ENCODE measurements at places on chromosomes 7 and 10.

DNA sequence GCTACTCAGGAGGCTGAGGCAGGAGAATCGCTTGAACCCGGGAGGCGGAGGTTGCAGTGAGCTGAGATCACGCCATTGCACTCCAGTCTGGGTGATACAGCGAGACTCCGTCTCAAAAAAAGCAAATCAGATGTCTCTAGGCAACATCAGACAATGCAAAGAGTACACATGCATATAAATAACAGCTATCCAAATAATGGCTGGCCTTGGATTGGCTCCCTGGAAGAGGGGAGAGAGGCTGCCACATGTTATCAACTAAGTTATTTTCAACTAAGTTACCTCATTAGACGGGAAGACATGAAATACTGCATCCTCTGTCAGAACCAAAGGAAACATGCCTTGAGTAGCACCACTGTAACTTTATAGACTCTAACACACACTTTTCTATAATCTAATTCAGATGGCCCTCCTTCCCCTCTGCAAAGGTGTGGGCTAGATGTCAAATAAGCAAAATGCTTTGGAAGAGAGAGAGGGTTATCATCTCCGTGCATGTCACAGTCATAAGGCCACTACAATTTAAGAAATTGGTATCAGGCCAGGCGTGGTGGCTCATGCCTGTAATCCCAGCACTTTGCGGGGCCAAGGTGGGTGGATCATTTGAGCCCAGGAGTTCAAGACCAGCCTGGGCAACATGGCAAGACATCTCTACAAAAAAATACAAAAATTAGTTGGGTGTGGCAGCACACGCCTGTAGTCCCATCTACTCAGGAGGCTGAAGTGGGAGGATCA lies 22.5 kb upstream of the SPOCK2 start:
- no peak for DNase-seq

DNA sequence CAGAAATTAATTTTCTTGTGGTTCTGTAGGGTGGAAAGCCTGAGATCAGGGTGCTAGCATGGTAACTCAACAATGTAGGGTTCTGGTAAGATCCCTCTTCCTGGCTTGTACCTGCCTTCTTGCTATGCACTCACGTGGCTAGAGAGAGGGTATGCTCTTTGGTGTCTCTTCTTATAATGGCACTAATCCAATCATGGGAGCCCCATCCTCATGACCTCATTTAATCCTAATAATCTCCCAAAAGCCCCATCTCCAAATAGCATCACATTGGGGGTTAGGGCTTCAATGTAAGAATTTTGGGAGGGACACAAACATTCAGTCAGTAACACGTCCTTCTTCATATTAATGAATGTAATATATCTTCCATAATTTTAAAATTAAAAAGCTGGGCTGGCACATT lies 39.6 kb upstream of the FAM133B start:
- DNase-seq, result no peak

- DNase-seq, result no peak
Observed at GRCh38 chr10:43006490-43006889, 70.4 kb upstream of the RET start.

GRCh38 chr10:50244201-50244600 lies 7.1 kb downstream of the ASAH2 start:
- DNase-seq, result no peak

GRCh38 chr7:66353547-66353946 lies 148.4 kb downstream of the TPST1 start:
- no peak for DNase-seq

DNA sequence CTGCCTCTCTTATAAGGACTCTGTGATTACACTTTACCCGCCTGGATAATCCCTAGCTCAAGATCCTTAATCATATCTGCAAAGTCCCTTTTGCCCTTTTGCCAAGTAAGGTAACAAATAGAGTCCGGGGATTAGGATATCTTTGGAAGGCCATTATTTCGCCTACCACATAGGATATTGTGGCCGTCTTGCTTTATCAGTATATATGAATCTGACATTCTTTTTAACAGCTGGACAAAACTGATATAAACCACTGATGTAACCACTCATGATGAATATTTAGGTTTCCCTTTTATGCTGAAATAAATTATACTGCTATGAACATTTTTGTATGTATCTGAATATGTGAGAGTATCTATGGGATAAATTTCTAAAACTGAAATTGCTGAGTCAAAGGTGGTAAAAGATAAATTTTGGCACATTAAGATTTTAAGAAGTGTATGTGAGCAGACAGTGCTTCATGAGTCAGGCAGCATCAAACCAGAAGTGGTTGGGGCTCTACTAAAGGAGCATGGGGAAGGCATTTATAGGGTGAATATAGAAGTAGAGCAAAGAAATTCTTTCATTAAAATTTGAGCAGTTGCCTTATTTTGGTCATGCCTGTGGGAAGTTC lies 44.7 kb downstream of the AVL9 start:
- DNase-seq, result no peak

- no peak for DNase-seq
Observed at GRCh38 chr10:99560277-99561126, 27.8 kb downstream of the NKX2-3 start.

DNA sequence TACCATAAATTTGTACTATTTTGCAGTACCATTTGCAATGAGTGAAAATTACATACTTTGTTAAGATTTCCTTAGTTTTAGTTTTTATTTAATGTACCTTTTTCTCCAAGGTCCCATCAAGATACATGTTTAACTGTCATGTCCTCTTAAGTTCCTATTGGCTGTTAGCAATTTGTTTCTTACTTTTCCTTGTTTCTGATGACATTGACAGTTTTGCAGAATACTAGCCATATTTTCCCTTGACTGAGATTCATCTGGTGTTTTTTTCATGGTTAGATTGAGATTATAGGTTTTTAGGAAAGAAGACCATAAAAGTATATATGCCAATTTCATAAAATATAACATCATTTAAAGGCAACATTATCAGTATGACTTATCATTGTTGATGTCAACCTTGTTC lies 376.8 kb upstream of the STEAP1 start:
- no peak for DNase-seq

DNA sequence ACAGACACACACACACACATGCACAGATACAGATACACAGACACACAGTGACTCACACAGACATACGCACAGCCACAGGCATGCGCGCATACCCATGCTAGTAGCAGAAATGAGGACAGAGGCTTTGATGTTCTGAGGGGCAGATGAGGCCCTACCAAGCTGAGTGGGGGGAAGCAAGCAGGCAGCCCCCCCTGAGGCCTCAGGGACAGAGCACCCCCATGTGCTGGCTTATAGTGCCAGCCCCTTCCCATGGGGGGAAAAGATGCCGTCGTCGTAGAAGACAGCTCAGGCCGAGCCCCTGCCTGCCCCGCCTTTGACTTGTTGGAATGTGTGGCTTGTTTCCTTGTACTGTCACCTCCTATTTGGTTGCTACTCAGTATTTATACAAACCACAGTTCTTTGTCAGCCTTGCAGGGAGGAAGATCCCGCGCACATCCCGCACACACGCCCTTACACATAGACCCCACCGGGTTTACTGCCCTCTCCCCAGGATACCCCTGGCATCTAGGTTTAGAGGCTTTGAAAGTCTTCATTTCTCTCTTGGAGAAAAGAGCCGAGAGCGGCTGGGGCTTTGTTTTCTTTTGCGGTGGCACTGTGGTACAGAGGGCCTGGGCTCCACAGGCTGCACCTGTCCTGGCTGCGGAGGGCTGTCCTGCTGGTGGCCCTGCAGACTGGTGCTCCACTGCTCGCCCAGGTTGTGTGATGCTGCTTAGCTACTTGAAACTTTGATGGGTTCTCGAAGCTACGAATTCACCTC lies 112.5 kb downstream of the DOCK1 start:
- DNase-seq, result no peak

- DNase-seq, result no peak
Observed at GRCh38 chr10:73950155-73950948, 39.4 kb downstream of the PLAU start.

- DNase-seq, result no peak
Observed at GRCh38 chr10:103444478-103444877, 7.7 kb downstream of the CALHM2 start.

DNA sequence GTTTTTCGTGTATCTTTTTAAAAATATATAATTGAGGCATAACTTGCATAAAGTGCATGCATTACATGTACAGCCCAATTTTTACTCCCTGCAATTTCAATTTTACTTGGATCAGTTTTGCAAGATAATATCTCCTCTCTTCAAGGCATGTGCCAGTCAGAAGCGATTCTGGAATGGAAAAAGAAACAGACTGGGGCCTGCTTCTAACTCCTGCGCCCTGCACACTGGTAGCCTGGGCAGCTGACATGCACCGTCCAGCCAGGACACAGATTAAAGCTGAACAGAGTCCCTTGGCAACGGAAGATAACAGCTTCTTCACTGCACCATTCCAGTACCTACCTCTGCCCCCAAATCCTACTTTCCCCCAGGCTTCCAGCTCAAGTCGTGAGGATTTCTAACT lies 182.1 kb downstream of the FAM107B start:
- DNase-seq, result peak; percentile 24

DNA sequence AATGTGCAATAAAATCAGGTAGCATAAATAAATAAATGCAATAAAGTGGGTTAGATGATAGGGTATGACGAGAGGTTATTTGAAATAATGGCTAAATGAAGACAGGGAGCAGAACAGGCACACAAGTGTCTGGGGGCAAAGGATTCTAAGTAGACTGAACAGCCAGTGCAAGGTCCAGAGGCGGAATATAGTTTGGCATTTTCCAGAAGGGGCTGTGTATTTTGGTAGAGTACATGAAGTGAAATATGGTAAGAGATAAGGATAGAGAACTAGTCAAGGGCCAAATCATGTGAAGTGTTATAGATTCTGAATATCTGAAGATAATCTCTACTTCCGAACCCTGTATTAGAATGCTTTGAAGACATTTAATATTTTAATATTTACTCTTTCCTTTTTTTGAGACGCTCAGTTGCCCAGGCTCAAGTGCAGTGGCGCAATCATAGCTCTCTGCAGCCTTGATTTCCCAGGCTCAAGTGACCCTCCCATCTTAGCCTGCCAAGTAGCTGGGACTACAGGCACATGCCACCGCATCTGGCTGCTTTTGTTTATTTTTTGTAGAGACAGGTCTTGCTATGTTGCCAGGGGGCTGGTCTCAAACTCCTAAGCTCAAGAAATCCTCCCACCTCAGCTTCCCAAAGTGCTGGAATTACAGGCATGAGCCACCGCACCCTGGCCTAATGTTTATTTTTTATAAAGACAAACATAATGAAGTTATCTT lies 44.4 kb upstream of the CD36 start:
- DNase-seq, result no peak

- no peak for DNase-seq
Observed at GRCh38 chr10:6221971-6222751, 19.4 kb downstream of the PFKFB3 start.

DNA sequence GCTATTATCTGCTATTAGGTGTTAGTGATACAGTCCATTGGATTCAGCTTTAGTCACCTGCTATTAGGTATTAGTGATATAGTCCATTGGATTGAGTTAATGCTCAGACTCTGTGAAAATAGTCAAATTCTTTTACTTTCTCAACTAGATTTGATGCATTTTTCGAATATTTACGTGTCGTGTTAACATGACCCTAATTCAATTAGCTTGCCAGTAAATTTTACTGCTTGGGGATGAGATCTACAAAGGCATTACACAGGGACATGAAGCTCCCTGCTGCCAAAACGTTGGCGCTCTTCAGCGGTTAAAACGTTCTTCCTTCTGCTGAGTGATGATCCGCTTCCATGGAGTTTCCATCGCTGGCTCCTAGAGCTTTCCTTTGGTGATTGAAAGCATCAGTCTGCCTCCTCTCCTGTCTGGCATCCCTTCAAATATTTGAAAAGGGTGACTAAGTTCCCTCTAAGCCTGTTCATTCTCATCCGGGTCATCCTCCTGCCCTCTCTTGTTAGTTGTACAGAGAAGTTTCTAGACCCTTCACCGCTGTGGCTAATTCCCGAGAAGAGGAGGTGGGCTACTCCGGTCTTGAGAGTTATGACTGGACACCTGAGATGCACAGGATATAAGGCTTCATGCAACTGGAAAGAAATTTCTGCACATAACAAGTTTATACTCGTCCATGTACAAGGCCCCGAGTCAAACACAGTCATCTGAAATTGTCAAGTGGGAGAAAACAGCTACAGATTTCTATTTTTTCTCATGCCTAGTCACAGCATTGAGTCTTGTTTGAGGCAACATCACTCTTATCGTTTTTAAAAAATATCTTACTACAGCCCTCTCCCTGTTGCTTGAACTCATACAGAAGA lies 254.0 kb downstream of the KLF6 start:
- no peak for DNase-seq

GRCh38 chr7:71687831-71688599 lies 556.1 kb downstream of the GALNT17 start:
- no peak for DNase-seq

DNA sequence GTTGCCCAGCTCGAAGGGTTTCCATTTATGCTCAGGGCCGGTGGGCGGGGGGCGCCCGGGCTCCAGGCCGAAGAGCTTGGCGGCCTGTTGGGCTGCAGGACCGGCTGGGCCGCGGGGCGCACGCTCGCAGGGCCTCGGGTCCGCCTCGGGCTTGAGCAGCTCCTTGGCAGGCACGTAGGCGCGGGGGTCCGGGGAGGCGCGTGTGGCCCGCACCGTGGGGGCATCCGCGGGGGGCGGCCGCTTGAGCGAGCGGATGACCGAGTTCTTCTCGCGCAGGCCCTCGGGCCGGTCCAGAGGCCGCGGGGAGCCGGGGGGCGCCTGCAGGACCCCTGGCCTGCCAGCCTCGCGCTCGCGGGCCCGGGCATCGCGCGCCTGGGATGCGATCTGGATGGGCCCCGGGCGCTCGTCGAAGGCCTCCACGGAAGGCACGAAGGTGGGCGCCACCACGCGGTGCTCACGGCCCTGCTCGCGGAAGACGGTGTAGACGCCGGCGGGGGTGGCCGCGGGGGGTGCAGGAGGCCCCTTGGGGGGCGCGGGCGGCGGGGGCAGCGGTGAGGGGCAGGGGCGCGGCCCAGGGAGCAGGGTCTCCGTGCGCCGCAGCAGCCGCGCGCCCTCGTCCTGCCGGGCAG lies 35.2 kb downstream of the TNRC18 start:
- no peak for DNase-seq

- DNase-seq, result no peak
Observed at GRCh38 chr7:3495530-3495929, 194.5 kb downstream of the SDK1 start.

- DNase-seq, result no peak
Observed at GRCh38 chr7:135117096-135117495, 30.8 kb upstream of the TMEM140 start.

- no peak for DNase-seq
Observed at GRCh38 chr7:45937301-45937700, 16.2 kb upstream of the IGFBP3 start.

DNA sequence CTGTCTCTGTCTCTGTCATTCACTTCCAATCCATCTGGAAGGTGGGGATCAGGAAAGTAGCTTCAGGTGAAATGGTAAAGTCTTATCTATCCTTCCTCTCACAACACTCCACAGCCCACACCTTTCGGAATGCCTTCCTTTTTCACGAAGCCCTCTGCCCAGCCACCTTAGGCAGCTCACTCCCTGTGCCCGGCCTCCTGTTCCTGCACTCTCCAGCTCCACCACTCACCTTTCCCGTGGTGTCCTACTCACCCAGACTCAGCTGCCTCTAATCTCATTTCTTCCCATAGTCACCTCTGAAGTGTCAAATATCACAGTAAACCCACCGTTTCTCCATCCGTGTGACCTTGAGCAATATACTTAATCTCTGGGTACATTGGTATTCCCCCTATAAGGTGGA lies 100.9 kb upstream of the C7orf33 start:
- DNase-seq, result no peak

- no peak for DNase-seq
Observed at GRCh38 chr10:115953281-115953680, 319.7 kb downstream of the GFRA1 start.

GRCh38 chr10:130493446-130494145 lies 357.4 kb downstream of the GLRX3 start:
- no peak for DNase-seq

Data from cerebellum (tissue), 4 donors.